ENCODE measurements at places on chromosomes 5 and 9. TPM values are rescaled to one million over a fixed set of nuclear protein-coding genes. Genes with fewer than 3 reads are reported as not detected.

DNA sequence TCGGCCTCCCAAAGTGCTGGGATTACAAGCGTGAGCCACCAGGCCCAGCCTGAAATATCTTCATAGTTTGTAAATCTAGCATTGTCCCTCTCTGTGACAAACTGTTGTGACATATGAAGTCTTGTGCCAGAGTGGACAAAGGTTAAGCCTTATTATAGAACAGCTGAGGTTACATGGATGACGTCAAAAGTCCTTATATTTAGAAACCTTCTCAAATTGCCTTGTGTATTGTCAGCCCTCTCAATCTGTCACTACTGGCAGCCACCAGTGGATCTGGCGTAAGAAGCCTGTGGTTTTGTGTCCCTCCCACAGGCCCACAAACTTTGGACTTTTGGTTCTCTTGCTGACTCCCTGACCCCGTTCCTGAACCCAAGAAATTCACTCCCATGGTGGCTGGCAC, 79.4 kb upstream of the CCDC112 start:
- peak; percentile 71 for DNase-seq

DNA sequence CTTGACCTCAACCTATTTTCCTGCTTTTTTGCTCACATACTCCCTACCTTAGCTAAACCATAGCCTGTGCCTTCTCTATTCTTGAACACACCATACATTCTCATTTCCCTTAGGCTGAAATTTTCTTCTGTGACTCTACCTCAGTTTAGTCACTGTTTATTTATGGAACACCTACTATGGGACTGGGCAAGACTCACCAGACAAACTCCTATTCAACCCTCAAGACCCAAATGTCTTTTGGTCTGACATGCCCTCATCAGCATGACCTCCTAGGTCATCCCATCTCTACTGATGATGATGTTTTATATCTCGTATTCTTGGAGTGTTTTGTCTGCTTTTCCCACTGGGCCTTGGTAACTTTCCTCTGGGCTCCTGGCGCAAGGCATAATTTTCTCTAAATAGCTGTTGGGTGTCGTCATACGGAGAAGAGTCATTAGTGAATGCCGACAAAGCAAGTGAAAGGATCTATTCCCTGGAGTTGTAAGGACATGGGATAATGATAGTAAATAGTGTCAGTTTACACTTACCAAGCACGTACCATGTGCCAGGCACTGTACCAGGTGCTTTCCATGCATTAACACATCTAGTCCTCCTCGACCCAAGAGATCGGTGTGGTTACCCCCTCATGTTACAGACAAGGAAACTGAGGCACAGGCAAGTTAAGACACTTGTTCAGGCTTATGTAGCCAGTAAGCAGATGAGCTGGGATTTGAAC, 22.4 kb upstream of the PITX1 start:
- no peak for DNase-seq

DNA sequence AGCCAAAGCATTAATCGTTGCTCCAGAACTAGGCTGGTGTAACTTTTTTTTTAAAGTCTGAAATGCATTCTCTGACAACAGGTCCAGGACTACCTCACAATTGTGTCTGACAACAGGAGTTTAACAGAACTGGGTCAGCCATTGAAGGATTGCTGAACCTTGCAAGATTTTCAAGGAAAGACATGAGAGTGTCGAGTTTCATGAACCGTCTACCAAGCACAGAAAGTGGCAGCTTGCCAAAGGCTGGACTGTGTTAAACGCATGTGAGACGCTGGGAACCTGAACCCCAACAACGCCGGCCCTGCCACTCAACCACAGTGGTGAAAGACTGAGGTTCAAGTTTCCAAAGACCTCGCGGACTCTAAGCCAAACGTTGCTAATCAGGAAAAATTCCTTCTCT, 79.1 kb downstream of the LHFPL2 start:
- peak; percentile 92 for DNase-seq

SAPCD2 gene
- 5.6 TPM for total RNA-seq

- DNase-seq: no peak
Measured at GRCh38 chr5:167877924-167878323, 413.5 kb upstream of the WWC1 start.

PCDHGA1 gene
- 1.8 TPM for total RNA-seq

DNA sequence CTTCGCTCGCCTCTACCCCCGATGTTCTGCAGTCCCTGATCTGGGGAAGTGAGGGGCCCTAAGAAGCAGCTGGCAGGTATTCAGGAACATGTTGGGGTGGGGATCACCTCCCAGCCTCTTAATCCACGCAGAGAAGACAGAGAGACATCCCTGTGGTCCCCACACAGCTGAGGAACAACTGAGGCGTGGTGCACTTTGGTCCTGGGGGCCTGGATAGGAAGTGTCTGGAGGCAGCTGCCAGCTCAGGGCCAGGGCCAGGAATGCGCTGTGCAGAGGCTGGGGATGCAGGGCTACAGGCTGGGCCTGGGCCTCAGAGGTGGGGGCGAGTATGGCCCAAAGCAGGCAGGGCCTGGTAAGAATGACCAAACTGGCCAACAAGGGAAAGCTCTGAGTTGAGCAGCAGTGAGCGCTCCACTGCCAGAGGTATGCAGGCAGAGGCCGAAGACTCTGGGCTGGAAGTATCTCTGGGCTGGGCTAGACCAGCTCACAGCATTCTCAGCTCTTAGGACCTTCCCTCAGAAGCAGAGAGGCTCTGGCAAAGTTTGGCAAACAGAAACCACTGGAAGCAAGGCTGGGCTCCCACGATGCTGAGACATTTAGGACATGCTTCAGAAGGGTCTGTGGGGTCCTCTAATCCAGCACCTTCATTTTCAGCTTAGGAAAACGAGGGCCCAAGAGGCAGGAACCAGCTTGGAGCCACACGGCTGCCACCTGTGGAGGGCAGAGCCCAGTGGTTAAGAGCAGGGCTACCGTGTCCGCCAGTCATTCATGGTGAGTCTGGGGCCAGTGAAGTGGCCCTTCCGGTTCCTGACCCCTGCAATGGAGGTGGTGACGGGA, 174.4 kb downstream of the GAPVD1 start:
- DNase-seq: no peak

DNA sequence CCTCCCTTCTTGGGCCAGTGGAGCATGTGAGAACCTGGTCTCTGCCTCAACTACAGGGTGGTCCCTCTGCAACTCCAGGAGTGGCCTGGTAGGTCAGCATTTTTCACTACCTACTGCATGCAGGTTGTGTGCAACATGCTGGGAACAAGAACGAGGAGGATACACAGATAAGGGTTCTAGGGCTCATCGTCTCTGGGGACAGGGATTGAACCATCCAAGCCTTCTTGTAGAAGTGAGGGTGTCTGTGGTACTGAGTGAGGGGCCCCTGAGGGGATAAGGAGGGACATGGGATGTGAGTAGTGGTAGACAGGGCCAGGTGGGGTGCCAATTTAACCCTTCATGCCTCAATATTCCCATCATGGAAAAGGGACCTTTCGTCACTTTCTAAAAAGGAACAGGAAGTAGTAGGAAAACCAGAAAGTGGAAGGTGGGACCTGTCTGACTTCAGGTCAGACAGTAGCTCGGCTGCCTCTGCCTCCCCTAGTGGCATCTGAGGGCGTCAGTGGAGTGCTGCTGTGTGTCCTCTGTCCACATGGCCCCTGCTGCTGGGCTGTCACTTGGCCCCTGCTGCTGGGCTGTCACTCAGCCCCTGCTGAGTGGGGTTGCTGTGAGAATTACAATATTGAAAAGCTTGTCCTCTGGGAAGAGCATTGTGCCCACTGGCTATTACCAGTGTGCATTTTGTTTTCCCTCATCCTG, 48.6 kb upstream of the RNU6ATAC start:
- DNase-seq: no peak

GRCh38 chr5:162672061-162672460, 604.5 kb downstream of the GABRG2 start:
- no peak for DNase-seq

ALDH1B1 gene
- total RNA-seq: 25.4 TPM

DNA sequence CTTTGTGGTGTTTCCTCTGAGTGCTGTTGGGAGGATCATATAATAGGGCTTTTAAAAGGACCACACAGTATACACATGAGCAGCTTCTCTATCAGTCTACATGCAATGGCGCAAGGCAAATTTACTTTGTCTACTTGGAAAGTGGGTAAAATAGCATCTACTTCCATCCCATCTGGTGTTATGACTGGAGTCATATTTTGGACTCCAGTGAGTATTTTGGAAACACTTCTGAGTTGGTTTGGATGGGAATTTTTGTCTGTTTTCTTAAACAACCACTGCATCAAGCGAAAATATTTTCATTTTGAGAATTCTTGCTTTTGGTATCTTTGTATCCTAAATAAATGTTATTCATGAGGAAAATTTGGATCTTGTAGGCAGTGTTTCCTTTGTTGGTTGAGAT, 220.8 kb downstream of the NMUR2 start:
- no peak for DNase-seq

GRCh38 chr9:111381006-111381405, 51.0 kb upstream of the OR2K2 start:
- no peak for DNase-seq

- peak; percentile 12 for DNase-seq
Measured at GRCh38 chr5:64213531-64213930, 47.9 kb downstream of the RNF180 start.

DNA sequence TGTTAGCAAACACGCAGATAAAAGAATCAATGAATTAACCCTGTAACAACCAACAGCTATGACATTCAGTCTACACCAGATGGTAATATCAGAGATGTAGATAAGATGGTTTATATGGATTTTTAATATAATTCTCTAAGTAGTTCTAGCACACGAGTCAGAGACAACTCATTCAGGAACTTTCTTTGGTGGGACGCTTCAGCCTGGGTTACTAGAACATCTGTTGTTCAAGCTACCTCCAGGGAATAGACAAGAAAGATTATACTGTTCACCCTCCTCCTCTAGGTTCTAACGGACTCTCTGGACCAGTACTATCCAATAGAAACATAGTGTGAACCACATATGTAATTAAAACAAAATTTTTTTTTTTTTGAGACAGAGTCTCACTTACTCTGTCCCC, 73.8 kb downstream of the RAPGEF1 start:
- DNase-seq: no peak

DNA sequence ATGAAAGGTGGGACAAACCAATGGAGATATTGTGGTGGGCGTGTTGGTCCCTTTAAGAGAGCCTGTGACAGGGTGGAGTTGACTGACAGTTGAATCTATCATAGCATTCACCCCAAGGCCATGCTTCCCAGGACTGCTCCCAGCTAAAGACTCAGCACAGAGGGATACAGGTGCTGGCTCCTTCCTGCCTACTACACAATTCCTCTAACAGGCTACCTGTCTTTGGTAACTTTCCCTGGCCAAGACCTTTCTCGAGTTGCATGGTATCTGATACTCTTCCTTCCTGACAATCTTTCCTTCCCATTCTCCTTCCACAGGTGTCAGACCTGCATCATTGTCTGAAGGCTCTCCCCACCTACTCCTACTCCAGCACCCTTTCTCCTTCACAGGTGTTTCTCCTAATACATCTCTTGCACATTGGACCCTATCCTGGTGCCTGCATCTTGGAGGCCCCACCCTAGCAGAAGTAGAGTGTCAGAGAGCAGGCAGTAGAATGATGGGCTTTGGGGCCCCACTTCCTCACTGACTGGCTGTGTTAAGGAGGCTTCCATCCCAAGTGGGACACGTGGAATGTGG, 120.7 kb upstream of the ALDH1B1 start:
- DNase-seq: no peak

SLC9A3 gene
- 4.3 TPM for total RNA-seq

DNA sequence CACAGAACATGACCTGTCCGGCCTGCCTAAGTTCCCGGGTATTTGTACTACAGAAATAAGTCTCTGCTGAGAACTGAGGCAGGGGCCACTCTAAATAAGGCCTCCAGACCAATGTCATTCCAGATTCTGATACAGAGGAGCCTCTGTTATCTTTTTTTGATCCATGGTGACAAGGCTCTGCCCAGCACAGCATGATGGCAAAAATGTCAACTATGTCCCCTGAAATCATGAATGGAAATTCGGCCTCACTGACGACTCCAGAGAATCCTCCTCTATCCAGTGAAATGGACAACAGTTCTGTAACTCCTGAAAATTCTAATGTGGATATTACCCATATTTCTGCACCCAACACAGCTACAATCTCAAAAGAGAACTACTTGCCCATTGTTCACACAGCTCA, 335.0 kb downstream of the DNAH5 start:
- DNase-seq: no peak

GRCh38 chr5:77921094-77921768, 145.1 kb upstream of the TBCA start:
- no peak for DNase-seq

LMX1B gene
- not detected for total RNA-seq

SLC6A7 gene
- not detected for total RNA-seq

PCDHGA11 gene
- 7.5 TPM for total RNA-seq

- no peak for DNase-seq
Measured at GRCh38 chr5:102306121-102306520, 10.0 kb upstream of the SLCO4C1 start.

DNA sequence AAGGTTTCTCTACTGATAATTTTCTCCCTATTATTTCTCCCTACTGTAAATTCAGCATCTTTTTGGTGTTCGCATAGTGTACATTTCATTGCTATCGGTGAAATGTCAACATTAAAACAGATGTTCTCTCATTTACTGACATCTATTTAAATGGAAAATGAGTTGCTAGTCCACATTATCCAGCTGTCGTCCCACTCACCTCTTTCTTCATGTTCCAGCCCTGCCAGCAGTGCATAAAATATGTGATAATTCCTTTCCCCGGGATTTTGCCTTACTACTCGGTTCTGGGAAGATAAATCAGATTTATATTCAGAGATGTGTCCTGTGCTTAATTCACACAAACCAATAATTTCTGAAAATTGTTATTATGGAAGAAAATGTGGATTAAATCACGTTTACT, 155.8 kb downstream of the MYO10 start:
- DNase-seq: no peak

GRCh38 chr5:14348142-14348541, 205.0 kb downstream of the TRIO start:
- DNase-seq: no peak

MOB3B gene
- total RNA-seq: 4.2 TPM

- no peak for DNase-seq
Measured at GRCh38 chr5:79172269-79172668, 60.7 kb downstream of the BHMT start.

DNA sequence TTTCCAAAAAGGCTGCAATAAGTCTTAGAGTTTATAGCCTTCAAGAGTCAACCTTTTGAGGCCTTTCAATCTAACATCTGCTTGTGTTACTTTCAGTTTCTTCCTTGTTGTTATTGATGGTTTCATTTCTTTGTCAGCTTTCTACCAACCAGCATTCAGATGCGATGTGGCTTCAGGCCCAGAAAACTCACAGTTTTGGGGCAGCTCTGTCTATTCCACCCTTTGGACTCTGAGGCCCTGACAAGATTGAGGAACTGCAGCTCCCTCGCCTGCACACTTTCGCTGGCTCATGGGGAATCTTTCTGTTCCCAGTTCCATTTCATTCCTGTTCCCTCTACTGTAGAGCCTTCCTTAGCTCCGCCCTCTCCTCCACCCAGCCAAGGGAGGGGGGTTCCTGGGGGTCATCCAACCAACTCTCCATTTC, 13.3 kb upstream of the WHRN start:
- no peak for DNase-seq

- DNase-seq: peak; percentile 65
Measured at GRCh38 chr5:6745706-6746222, 32.5 kb downstream of the TENT4A start.

GRCh38 chr9:34459941-34460340, 1.3 kb downstream of the DNAI1 start:
- no peak for DNase-seq

KIF24 gene
- total RNA-seq: 4.9 TPM

- DNase-seq: no peak
Measured at GRCh38 chr9:127595611-127596010, 16.5 kb upstream of the STXBP1 start.

GRCh38 chr9:9133526-9133925, 1333.9 kb upstream of the DMAC1 start:
- no peak for DNase-seq

PCDHGA10 gene
- 6.1 TPM for total RNA-seq

DNLZ gene
- 9.2 TPM for total RNA-seq

GRCh38 chr5:139394654-139395566, at the start of gene PROB1:
Gene PROB1, minus strand, starts transcription at chr5:139395104. Its CDS starts 23 bp downstream, at chr5:139395081.
- DNase-seq: peak; percentile 74

Measured in tongue (tissue), 3 donors.